ENCODE measurements at places on chromosomes 2 and 18.

DNA sequence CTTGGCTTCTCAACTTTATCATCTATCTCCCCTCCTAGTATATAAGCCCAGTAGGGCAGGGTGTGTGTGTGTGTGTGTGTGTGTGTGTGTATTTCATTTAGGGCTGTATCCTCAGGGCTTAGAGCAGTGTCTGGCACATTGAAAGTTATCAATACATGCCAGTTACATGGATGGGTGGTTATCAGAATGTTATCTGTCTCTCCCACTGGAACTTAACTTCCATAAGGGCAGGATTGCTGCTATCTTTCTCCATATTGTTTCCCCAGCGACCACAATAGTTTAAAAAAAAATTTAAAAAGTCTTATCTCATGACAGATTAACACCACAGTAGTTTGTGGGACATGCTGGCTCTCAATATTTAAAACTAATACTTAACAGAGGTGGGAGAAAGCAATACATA is 488.9 kb downstream of the PLCL1 start:
- DNase-seq: no peak

GRCh38 chr2:19287324-19287723 is 71.1 kb downstream of the OSR1 start:
- DNase-seq: no peak

DNA sequence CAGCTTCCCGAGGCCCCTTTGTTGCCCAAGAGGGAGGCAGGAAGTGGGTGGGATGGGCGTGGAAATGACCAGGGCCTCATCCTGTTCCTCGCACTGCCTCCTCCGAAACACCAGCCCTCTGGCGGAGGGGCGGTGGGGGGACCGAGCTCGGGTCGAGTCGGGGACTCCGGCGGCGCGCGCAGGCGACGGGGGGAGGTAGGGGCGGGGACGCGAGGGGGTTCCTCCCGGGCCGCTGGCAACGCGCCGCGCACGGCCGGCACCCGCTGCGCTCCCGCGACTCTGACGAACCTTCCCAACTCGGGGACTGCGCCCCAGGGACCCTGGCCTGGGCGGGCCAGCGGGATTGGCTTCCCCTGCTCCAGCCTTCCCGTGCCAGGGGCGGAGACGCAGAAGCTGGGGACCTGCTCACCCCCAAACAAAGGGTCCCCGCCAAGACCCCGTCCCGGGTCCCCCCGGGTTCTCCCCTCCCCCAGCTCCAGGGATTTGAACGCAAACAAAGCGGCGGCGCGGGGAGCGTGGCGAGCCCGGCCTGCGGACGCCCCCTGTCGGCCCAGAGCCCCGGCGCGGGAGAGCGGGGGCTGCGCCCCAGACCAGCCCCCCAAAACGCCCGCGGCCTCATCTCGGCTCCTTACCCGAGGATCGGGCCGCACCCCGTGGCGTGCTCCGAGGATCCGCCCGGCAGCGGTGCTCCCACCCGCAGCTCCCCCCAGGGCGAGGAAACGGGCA is 1.2 kb downstream of the SEMA4C start:
- DNase-seq: peak; percentile 95

DNA sequence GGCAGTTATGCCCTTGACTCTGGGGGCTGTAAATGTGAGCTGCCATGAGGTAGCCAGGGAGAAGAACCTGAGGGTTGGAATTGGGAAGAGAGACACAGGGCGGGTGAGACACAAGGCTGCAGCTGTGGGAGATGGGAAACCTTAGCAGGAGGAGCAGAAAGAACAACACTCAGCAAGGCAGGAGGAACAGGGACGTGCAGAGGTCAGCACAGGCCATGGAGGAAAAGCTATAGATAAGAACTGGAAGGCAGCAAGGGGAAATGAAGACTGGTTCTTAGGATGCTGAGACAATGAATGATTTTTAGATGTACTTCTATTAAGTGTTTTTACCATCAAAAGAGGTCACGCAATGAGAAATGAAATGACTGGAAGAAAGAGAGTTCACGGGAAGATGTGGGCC is 80.2 kb downstream of the USP40 start:
- no peak for DNase-seq

All from femur (tissue), 1 donor.